ENCODE measurements at places on chromosomes 5 and 9.
A peak's percentile ranks its signal among the peaks of the same experiment; 100 is the strongest.

GRCh38 chr5:127959152-127959764 lies 124.3 kb upstream of the SLC12A2 start:
- DNase-seq: peak; percentile 4

DNA sequence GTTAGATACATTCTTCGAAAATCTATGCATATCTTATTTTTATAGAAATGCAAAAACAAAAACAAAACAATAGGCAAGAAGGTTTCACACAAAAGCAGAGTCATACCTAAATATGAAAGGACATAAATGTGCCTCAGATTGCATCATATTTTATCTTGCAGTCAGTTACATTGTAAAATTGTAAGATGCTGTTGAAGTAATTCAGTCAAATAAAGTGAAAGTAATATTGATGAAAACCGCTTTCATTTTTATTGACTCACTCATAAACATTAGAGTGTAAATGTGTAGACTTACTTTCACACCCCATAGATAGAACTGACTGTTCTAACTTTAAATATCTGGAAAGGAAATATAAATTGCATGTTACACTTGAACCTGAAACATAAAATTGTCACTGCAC lies 931.5 kb upstream of the NUDT12 start:
- DNase-seq: no peak

DNA sequence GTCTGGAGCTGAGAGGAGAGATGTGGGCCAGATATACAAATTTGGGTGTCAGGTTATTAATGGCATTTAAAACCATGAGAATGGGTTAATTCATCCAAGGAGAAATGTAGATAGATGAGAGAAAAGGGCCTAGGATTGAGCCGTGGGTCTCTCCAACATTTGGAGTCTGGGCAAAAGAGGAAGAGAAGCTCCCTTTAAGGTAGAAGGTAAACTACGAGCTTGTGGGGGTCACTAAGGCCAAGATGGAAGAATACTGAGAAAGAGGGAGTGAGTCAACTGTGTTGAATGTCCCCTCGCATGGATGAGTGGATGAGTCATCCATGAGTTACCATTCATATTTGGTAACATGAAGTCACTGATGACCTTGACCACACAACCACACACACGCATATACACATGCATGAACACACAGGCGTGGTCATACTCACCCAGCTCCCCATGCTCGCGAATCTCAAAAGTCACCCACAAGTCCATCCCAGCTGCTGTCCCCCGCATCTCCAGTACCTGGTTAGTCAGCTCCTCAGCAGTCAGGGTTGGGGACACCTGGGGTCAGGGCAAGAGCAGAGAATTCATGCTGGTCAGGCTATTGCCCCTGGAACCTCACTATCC lies 6.8 kb upstream of the FCHSD1 start:
- DNase-seq: no peak

GRCh38 chr5:10914741-10915480 lies 153.9 kb upstream of the DAP start:
- no peak for DNase-seq

DNA sequence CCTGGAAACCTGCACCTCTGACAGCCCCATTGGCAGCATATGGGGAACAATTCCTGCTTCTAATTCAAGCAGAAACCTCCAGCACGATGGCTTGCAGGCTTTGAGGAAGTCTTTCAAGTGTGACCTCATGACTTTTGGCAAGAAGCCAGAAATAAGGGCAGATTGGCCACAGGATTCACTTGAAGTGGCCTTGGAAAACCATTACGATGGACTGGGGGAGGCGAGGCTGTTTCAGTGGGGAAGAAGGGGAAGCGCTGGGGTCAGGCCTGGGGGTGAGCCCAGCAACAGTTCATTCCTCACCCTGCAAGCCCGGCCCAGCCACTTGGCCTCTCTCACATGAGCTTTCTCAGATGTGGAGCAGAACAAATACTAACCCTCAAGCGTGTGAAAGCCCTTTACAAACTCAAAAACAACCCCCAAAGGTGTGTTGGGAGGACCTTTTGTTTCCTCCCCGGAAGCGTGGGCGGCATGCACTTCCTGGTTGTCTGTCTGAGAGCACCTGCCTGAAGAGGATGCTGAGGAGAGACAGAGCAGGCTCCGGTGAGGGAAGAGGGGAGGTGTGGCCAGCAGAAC lies 26.9 kb upstream of the EEIG1 start:
- no peak for DNase-seq

GRCh38 chr5:167064198-167064776 lies 1227.2 kb upstream of the WWC1 start:
- no peak for DNase-seq

DNA sequence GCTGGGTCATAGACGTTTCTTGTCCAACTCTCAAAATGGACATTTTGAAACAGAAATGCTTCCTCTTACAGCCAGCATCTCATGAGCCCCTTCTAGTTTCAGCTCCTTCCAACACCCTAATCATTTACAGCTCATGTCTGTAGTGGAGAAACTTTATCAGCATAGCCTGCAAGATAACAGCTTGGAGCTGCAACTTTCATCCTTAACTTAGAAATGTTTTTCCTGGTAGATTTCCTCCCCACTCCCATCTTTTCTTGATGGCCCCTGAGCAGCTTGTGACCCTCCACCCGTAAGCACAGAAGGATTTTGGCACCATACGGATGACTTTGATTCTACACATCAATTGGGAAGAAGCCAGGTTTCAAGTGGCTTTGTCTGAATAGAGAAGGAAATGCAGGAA lies 53.5 kb upstream of the TGFBR1 start:
- DNase-seq: no peak

- DNase-seq: no peak
Observed at GRCh38 chr5:39340506-39340905, 23.8 kb downstream of the C9 start.

- no peak for DNase-seq
Observed at GRCh38 chr5:87022415-87022814, 245.3 kb upstream of the RASA1 start.

DNA sequence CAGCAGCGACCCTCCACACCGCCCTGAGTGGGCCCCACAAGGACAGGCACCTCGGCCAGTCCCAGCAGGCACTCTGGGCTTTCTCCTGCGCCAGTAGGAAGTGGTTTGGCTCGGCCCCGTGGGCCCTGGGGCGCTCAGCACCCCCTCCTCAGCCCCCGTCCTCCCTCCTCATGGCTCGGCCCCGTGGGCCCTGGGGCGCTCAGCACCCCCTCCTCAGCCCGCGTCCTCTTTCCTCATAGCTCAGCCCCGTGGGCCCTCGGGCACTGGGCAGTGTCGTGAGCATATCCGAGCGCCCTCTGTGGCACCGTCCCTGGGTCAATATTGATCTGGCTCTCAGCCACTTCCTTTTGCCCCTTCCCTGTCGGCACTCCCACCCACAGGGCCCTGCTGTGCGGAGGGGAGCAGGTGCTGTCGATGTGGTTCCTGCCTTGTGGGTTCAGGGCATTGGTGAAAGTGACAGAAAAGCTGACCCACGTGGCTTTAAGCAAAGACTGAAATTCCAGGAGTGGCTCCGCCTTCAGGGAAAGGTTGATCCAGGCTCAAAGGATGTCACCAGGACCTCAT lies 5.5 kb upstream of the SCGB3A1 start:
- DNase-seq: no peak

- no peak for DNase-seq
Observed at GRCh38 chr5:6360323-6361072, 17.8 kb downstream of the MED10 start.

DNA sequence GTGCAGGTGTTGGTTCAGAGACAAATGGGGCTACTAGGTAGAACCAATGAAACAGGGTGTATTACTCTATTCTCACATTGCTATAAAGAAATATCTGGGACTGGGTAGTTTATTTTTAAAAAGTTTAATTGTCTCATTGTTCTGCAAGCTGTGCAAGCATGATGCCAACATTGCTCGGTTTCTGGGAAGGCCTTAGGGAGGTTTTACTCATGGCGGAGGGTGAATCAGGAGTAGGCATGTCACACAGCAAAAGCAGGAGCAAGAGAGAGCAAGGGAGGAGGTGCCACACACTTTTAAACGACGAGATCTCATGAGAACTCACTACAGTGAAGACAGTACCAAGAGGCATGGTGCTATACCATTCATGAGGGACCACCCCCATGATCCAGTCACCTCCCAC lies 134.6 kb downstream of the PIK3R1 start:
- no peak for DNase-seq

GRCh38 chr9:32177396-32177795 lies 207.0 kb upstream of the ACO1 start:
- no peak for DNase-seq

GRCh38 chr9:70500793-70501192 lies 86.3 kb upstream of the KLF9 start:
- no peak for DNase-seq

GRCh38 chr9:124361128-124361527 lies 54.1 kb downstream of the PSMB7 start:
- no peak for DNase-seq

GRCh38 chr9:6128030-6128429 lies 87.6 kb upstream of the IL33 start:
- DNase-seq: no peak

- DNase-seq: no peak
Observed at GRCh38 chr9:35718721-35719511, 13.1 kb downstream of the TLN1 start.

- no peak for DNase-seq
Observed at GRCh38 chr9:92714787-92715487, 45.0 kb upstream of the IPPK start.

GRCh38 chr9:111825468-111826145 lies 30.9 kb upstream of the SHOC1 start:
- no peak for DNase-seq

- DNase-seq: no peak
Observed at GRCh38 chr5:154541553-154541952, 63.5 kb upstream of the HAND1 start.

DNA sequence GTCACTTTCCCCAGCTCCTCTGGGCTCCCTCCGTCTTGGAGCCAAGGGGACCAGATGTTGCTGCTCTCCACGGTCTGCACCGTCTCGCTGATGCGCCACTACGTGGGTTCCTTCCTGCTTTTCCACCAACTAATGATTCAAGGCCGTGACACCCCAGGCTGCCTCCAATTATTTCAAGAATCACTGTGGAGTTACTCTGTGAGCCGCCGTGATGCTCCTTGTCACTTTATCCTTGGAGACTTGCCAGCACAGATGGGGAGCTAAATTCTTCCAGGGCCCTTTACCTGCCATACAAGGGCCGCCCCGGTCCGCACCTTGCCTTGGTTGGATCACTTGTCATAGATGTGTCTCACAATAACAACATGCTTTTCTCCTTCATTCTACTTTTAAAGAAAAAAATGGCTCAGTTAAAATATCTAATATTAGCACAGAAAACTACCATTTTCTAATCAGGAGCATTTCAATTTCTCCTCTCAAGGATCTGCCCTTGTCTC lies 202.0 kb downstream of the FSTL4 start:
- no peak for DNase-seq

DNA sequence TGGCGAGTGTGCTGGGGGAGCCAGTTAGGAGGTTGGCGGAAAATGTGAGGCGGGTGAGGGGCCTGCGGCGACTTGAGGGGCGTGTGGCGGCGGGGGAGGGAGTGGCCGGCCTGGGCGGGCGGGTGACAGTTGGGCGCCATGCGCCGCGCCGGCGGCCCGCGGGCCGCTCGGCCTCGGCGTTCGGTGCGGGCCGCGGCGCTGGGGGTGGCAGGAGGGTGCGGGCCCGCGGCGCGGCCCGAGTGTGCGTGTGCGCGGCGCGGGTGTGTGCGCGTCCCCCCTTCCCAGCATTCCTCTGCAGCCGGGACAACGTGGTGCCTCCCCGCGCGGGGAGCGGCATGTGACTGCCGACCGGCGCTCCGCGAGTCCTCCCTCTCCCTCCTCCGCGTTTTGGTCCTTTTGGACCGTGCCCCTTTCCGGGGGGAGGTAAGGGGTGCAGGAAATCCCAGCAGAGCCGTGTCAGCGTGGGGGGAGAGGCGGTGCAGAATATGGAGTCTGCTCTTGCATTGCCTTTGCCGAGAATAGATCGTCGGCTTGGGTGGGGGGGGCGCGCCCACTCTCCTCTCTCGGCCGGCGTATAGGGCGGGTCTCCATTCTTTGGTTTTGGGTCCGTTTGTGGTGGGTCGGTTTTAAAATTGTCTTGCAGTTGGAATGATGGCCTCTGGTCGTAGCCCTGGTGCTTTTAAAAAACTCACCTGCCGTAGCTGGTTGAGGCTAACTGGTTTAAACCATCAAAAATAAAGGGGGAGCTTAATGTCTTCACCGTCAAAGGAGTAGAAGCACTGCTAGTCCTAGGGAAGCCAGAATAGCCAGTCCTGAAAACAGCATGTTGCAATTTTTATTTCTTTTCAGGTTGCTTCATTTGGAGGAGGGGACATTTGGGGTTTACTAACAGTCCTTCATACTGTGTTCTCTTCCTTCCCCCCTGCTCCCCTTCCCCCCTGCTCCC lies 2.0 kb downstream of the LARP1 start:
- DNase-seq: peak; percentile 68

DNA sequence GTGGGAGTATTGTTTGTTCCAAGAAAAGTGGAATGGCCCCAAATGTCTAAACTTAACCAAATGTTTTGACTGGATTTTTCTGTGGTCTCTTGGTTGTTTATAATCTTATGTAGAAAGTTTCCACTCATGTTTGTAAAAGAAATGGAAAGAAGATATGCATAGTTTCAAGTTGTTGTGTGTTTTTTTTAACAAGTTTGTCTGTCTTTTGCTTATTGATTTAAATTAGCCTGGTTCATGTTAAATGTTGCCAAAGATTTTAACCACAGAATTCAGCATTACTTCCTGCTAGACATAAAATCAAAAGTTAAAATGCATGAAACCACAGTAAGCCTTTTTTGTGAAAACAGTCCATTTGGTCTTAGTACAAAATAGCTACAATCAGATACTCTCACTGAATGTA lies 14.0 kb downstream of the PPWD1 start:
- DNase-seq: no peak

DNA sequence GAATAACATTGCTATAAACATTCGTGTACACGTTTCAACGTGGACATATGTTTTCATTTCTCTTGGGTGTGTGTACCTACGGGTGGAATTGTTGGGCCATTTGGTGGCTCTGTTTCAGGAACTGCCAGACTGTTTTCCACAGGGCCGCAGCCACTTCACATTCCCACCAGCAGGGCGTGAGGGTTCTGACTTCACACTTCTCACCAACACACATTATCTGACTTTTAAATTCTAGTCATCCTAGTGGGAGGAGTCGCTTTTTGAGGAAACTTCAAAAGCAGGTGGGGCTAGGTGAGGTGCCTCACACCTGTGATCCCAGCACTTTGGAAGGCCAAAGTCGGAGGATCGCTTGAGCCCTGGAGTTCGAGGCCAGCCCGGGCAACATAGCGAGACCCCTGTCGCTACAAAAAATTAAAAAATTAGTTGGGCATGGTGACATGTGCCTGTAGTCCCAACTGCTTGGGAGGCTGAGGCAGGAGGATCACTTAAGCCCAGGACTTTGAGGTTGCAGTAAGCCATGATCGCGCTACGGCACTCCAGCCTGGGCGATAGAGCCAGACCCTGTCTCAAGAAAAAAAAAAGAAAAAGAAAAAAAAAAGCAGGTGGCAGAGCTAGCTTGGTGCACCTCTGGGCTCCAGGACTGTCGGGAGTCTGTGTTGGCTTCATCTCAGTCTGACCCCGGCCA lies 28.5 kb downstream of the TSPAN17 start:
- no peak for DNase-seq

- DNase-seq: no peak
Observed at GRCh38 chr9:84129529-84129928, 148.9 kb downstream of the RMI1 start.
